PC-9 (cell line): ENCODE measurements at places on chromosomes 7 and 10. TPM values are rescaled to one million over a fixed set of nuclear protein-coding genes. Genes with fewer than 3 reads are reported as not detected.

Gene CALML5
- 3.0 and 6.3 TPM in 2 replicates for total RNA-seq

DNA sequence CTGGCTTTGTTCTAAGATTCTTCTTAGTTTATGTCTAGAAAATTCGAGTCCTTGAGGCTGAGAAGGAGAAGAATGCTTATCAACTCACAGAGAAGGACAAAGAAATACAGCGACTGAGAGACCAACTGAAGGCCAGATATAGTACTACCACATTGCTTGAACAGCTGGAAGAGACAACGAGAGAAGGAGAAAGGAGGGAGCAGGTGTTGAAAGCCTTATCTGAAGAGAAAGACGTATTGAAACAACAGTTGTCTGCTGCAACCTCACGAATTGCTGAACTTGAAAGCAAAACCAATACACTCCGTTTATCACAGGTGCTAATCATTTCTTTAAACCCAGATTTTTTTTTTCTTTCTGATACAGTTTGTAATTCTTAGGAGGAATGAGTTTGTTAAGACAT is 6.7 kb downstream of the CEP55 start:
- H3K4me3 ChIP-seq = no peak overlapping the region
- no peaks in the 10 kb centered on the region for H3K27me3 ChIP-seq
- no peaks in the 10 kb centered on the region for H3K4me1 ChIP-seq

DNA sequence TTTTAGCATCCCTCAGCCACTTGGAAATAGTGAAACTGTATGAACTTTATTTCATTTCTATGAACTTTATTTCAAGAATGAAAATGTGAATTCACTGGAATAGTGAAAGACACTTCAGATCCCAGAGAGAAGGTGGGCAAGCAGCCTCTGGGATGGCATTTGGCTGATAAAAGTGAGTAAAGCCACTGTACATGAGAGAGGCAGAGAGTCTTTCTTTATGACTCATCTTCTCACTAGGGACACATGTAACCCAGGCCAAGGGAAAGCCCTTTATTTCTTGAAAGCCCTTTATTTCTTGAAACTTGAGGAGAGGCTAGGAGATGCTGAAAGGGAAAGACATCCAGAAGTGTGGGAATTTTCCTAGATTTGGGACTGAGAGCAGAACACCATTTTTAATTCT is 148.9 kb upstream of the SMIM30 start:
- H3K27me3 ChIP-seq = no peaks in the 10 kb centered on the region
- 0 out of 2 replicates have a peak, but pooled peaks cover 5% of the 10 kb centered on the region for H3K4me1 ChIP-seq
- H3K4me3 ChIP-seq = no peak overlapping the region
- no peaks in the 10 kb centered on the region for H3K36me3 ChIP-seq

- H3K4me3 ChIP-seq = peak overlapping the region; percentile 94
- H3K27ac ChIP-seq = peak overlapping the region; percentile 97
- peaks cover 63% of the 10 kb centered on the region for H3K4me1 ChIP-seq
- peak; percentile 38 for DNase-seq
- peaks cover 23% of the 10 kb centered on the region; the same call in 1 of the 2 replicates for H3K36me3 ChIP-seq
Measured at GRCh38 chr10:59905066-59905730, 1.2 kb downstream of the CCDC6 start.
